Dermis microvascular lymphatic vessel endothelial cell (primary cell): ENCODE measurements at places on chromosomes 2 and 18. TPM values are rescaled to one million over a fixed set of nuclear protein-coding genes. Genes with fewer than 3 reads are reported as not detected.

GRCh38 chr18:25244170-25244569 lies 107.8 kb downstream of the ZNF521 start:
- no peak for DNase-seq

Gene CLIP4
- 8.1 and 10.7 TPM in 2 replicates for total RNA-seq

DNA sequence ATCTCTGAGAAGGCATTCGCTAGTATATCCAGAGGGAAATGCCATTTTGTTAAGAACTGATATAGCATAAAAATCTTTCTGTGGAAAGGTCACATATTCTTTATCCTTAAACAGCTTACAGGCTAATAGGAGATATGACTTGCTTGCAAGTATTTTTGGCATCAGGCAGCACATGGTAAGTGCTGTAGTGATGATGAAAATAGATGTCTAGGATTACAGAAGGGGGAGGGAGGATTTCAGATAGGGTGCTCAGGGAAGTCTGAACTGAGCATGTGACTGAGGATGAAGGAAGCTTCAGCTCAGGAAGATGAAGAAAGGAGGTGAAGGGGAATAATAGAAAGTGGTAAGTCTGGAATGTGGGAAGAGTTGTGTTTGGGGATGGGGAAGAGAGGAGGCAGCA lies 158.5 kb upstream of the NOSTRIN start:
- no peak for DNase-seq

Gene ATG9A
- total RNA-seq = 34.5 and 60.4 TPM in 2 replicates

Gene DSG4
- total RNA-seq = not detected in 2 replicates

GRCh38 chr18:33372442-33372841 lies 68.1 kb downstream of the CCDC178 start:
- no peak for DNase-seq

DNA sequence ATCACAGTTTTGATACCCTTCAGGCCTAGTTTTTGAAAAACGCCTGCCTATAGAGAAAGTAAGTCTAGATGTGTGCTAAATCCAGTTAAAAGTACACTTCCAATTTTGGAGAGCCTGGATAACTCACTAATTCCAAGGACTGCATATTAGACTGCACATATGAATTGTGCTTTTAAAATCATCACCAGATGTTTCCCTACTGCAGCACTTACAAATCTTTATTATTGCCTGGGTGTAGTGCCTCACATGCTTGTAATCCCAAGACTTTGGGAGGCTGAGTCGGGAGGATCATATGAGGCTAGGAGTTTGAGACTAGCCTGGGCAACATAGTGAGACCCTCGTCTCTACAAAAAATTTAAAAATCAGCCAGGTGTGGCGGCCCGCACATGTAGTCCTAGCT lies 35.9 kb upstream of the HTR2B start:
- DNase-seq = no peak

- DNase-seq = no peak
Measured at GRCh38 chr2:231884438-231885140, 41.6 kb downstream of the NPPC start.

Gene DUSP2
- total RNA-seq = 0.26 and 0.76 TPM in 2 replicates

DNA sequence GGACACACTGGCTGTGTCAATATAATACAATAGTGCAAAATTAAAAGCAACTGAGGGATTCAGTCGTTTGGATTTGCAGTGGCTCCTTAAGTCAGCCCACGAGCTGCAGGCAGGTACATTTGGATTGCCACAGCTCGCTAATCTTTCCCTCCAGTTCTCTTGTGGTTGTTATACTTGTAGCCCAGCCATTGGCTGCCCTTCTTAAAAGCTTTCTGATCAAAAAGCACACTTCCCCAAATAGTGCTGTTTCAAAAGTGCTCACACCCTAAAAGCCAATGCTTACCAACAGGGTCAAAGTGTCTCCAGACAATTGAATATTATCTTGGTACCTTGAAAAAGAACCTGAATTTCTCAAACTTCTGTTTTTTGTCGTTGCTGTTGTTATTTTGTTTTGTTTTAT lies 404.7 kb upstream of the FAM98A start:
- no peak for DNase-seq

DNA sequence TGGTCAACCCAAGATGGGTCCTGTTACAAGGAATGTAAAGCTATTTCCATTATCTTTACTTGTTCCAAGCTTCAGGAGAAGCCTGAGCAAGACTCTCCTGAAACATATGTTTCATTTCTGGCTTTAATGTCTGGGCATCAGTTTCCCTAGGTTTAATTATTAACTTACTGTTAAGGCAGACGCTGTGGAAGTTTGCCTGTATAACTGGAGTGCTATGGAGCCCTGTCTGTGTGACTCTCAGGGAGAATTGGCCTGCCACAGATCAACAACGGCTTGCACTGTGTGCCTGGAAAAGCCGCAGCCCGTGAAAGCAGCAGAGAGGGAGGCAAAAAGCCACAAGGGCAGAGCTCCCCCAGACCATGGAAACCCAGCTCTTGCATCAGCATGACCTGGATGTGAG lies 22.1 kb upstream of the LONRF2 start:
- DNase-seq = no peak

DNA sequence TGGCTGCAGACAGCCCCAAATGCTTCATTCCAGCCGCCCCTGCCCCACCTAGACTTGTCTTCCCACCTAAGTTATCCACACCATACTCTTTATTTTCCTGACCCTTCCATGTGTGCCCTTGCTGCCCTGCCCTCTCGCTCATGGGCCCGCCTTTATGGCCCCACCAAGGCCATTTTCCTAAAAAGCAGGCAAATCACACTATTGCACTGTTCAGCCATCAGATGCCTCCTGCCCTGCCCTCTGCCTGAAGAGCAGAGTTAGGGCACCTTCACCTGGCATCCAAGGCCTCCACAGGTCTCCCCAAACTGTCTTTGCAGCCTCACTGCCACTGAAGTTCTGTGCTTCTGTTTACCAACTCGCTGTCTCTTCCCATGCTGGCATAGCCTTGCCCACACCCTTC lies 496.7 kb downstream of the EIPR1 start:
- no peak for DNase-seq

GRCh38 chr2:156125018-156125417 lies 207.5 kb downstream of the NR4A2 start:
- no peak for DNase-seq

DNA sequence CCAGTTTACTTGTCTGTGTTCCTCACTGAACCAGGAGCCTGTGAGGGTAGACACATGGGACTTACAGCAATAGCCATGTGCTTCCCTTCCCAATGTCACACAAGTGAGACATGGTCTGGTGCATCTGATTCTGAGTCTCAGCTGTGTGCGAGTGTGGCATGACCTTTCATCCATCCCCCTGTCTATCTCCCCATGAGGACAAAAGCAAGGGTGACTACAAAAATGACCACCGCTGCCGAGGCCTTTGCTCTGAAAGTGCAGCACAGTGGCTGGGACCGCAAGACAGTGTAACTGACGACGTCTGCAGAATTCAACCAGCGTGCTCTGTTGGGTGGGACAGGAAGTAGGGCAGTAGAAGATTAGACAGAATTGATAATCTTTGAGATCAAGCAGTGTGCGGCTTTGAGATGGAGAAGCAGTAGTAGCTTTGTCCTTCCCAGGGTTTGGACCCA lies 50.5 kb downstream of the RAB31 start:
- no peak for DNase-seq

- DNase-seq = no peak
Measured at GRCh38 chr2:257429-257828, 6.4 kb downstream of the SH3YL1 start.

GRCh38 chr2:85678794-85679672 lies 11.0 kb upstream of the SFTPB start:
- DNase-seq = peak; percentile 58

GRCh38 chr2:16169381-16169960 lies 229.1 kb downstream of the MYCN start:
- DNase-seq = no peak

Gene GPR17
- total RNA-seq = not detected in 2 replicates

- no peak for DNase-seq
Measured at GRCh38 chr18:9243029-9243428, 91.5 kb upstream of the TWSG1 start.

DNA sequence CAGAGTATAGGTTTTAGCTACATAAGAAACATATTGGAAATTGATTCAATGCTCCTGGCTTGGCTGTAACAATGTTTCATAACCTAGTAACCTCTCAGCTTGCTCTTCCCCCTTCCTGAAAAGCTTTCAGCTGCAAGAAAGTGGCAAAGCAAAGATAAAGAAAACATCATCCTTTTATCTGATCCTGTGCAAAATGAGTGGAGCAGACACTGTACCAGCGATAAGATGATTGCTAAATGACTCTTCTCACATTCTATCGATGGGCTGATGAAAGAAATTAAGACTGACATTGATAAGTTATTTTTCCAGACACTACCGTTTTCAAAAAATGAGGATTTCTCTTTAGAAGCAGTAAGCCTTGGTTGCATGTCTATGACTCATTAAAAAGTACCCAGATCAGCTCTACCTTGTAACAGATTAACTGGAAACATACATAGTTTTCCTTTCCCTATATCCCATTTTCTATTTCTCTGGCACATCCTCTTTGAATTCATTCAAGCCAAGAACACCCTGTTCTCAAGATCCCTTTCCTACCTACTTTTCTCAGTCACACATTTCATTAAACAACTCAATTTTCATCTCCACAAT lies 87.1 kb upstream of the LYPD1 start:
- DNase-seq = no peak

Gene FAHD2B
- 6.7 and 8.9 TPM in 2 replicates for total RNA-seq

Gene PAX3
- not detected in 2 replicates for total RNA-seq

Gene OTOS
- not detected in 2 replicates for total RNA-seq

GRCh38 chr2:45614330-45614729 lies 3.3 kb upstream of the SRBD1 start:
- no peak for DNase-seq

GRCh38 chr2:43387092-43388062 lies 161.0 kb upstream of the ZFP36L2 start:
- DNase-seq = no peak

- no peak for DNase-seq
Measured at GRCh38 chr2:167209784-167210183, 321.5 kb downstream of the XIRP2 start.

Gene ADAM23
- total RNA-seq = 0.77 and 1.0 TPM in 2 replicates

GRCh38 chr18:49055754-49056172 lies 105.0 kb upstream of the SMAD7 start:
- DNase-seq = peak; percentile 54

DNA sequence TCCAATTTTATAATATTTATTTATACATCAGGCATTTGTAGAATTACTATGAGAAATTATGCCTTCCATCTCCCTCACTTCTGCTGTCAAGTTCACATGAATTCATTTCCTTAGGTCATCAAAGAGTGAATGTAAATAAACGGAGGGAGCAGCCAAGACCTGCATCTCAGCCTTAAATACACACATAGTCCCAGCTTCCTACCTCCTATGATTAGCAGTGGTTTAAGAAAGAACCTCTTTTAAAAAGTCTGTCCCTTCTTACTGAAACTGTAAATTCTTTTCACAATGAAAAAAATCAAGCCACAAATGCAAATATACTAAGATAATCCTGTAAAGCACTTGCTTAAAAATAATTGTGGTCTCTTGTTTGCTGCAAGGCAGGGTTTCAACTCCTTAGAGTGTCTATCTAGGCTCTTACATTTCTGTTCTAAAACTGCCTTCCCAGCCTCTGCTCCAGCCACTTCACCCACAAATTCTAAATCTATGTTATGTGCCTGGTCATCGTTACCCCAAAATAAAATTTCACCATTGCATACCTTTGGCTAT lies 532.7 kb upstream of the FSHR start:
- no peak for DNase-seq

Gene SERPINB12
- not detected in 2 replicates for total RNA-seq

DNA sequence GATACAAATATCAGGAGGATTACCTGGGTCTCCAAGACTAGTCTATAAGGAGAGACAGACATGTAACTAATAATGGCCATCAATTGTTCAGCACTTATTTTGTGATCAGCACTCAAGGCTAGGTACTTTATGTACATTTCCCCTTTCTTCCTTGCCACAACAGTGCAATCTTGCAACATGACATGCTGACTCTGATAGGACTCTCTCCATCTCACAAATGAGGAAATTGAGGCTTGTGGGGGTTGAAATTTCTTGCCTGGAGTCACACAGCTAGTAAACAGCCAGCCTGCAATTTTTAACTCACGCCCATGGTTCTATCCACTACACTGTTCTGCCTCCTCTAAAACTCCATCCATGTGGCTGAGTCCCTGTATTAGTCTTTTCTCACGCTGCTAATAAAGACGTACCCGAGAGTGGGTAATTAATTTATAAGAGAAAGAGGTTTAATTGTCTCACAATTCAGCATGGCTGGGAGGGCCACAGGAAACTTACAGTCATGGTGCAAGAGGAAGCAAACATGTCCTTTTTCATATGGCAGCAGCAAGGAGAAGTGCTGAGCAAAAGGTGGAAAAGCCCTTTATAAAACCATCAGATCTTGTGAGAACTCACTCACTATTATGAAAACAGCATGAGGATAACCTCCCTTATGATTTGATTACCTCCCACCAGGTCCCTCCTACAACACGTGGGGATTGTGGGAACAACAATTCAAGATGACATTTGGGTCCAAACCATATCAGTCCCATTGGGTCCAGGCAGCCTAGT lies 302.4 kb downstream of the PLCL1 start:
- no peak for DNase-seq

Gene CHST10
- 6.0 and 8.6 TPM in 2 replicates for total RNA-seq

Gene SLC14A1
- not detected in 2 replicates for total RNA-seq

DNA sequence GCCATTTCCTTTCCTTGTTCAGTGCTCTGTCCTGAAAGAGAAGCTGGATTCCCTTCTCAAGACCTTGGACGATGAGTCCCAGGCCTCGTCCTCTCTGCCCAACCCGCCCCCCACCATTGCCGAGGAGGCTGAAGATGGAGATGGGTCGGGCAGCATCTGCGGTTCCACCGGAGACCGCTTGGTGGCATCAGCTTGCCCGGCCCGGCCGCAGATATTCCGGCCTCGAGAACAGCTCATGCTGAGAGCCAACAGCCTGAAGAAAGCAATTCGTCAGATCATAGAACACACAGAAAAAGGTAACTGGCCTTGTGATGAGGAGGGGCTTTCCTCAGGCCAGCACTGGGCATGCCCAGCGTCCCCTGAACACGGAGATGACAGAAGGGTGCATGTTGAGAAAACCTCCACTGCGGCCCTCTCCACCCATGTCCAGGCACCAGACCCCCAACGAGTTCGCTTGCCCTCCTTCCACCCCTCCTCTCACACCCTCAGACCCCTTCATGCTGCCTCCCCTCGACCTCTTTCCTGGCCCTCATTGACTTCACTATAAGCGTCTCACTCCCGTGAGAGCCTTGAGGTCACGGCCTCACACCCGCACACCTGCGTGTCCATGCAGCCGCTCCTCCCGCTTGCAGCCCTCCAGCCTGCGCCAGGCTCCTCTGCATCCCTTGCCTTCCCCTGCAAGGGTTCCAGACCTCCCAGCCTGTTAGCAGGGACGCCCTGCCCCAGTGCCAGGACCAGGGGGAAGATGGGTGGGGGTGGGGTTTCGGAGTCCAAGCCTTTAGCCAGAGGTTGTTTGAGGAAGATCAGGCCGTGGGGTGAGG lies 95.0 kb downstream of the DGKD start:
- peak; percentile 61 for DNase-seq
